ENCODE measurements at places on chromosomes 12 and 14.
A peak's percentile ranks its signal among the peaks of the same experiment; 100 is the strongest.

DNA sequence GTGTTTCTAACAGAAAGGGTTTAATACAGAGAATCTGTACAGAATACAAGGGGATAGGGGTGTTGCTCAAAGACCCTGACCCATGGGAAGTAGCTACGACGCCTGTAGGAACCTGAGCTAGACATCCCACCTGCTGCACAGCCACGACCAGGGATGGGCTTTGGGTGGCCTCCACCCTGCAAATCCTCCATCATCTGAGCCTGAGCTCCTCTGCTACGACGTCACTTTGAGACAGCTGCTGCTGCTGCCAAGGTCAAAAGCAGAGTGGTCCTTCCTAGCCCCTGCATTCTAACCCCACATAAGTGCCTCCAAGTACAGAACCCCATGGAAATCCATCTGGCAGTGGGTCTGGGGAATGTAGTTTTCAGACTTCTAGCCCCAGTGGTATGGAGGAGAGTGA, 43.8 kb downstream of the JAG2 start:
- no peak for DNase-seq

GRCh38 chr14:93430315-93431035, at the start of gene UNC79:
TSS of gene UNC79 (plus strand) at chr14:93430939. CDS start at chr14:93431030, 91 bp downstream.
- DNase-seq = peak; percentile 91

- DNase-seq = no peak
Observed at GRCh38 chr14:29085546-29085945, 319.0 kb downstream of the FOXG1 start.

- DNase-seq = no peak
Observed at GRCh38 chr14:24630087-24630871, 3.7 kb downstream of the GZMB start.

DNA sequence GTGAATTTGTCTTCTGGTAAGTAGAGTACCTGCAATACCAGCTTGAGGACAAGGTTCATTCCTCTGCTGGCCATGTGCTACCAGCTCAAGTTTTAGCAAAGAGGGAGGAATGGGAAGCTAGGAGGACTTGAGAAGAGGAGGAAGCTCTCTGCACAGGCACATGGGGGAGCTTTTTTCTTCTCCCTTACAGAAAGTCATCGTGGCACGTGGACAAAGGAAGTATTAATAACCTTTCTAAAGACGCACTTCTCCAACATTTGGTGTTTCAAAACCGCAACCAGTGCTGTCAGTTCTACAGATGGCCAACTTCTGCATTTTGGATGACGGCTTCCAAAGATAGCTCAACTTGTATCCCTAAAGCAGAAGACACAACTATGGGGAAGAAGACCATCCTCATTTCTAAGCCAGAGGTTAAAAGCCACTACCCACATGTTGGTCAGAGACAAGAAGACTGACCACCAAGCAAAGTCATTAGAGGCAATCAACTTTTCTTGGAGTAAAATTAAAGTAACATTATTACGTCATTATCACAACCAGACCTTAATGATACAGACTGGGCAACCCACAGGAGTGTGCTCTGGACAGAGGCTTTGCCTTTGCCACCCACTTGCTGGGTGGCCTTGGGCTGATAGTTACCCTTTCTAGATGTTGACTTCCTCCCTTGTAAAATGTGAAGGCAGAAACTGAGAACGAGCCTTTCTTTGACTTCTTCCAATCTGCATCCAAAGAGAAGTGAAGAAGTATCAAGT, 12.3 kb upstream of the TMED10 start:
- no peak for DNase-seq

- DNase-seq = no peak
Observed at GRCh38 chr12:122130150-122130549, 43.9 kb downstream of the IL31 start.

- no peak for DNase-seq
Observed at GRCh38 chr14:51595881-51596455, 55.7 kb upstream of the FRMD6 start.

DNA sequence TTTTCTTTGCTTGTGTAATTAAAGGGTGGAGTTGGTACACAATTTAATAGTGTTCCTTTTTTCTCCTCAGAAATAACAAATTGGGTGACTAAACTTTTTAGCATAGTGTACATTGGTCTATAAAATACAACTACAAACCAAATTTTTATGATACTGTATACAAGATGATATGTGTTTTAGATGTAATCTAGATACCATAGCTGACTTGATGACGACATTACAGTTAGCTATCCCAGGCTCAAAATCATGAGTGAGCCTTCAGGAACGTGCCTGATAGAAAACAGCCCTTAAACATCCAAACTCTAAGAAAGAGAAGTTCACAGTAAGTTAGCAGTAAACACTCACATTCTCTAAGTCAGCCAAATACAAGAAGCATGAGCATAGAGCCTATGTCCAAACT, 99.0 kb upstream of the SSTR1 start:
- no peak for DNase-seq

DNA sequence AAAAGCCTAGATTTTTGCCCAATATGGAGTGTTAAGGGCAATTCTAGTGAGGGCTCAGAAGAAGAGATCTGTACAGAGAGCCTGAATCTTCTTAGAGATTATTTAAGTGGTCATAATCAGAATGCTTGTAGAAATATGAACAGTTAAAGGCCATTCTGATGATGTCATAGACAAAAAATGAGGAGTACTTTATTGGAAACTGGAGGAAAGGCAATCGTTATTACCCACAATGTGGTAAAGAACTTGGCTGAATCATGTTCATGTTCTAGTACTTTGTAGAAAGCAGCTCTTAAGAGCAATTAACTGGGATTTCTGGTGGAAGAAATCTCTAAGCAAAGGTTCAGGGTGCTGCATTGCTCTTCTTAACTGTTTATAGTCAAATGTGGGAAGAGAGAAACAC, 36.4 kb upstream of the SYT10 start:
- no peak for DNase-seq

DNA sequence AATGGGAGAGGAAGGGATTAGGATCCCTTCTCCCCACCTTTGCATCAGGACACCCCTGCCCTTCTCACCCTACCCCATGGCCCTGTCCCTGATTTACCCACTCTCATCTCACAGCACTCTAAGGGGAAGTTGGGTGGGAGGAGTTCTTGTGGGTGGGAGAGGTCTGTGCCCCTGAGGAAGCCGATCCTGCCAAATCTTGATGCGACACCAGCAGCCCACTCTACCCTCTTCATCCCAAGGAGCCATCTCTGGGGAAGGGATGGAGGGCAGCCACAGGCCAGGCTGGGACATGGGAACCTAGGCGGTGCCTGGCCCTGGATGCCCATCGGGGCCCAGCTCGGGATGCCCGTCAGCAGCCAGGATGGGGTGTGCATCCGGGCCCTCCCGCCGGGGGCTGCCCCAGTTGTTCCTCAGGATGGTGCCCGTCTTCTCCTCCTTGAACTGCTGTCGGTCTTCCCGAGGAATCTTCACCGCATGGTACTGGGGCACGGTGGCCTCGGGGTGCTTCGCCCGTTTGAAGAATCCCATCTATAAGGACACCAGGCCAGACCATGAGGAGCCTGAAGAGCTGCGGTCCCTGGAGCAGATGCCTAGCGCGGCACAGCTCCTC, 22.8 kb downstream of the ITGA7 start:
- DNase-seq = no peak

DNA sequence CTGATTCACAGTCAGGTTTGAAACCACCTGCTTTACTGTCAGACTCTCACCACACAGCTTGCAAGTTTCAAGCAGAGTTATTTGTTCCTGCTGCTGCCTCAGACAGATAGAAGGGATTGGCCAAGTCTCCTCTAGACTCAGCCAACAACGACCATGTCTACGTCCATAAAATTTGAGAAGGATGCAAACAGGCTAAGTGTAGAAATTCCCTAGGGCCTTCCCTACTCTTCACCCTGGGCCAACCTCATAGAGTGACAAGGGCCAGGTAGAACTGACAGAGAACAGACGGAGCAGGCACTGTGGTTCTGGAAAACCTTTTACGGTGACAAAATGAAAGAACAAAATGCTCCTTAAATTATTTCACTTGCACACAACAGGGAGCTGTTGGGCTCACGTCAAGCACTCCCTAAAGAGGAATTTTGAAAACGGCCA, 39.5 kb downstream of the CLIP1 start:
- DNase-seq = no peak

GRCh38 chr12:88969127-88969526, 383.2 kb downstream of the DUSP6 start:
- no peak for DNase-seq

DNA sequence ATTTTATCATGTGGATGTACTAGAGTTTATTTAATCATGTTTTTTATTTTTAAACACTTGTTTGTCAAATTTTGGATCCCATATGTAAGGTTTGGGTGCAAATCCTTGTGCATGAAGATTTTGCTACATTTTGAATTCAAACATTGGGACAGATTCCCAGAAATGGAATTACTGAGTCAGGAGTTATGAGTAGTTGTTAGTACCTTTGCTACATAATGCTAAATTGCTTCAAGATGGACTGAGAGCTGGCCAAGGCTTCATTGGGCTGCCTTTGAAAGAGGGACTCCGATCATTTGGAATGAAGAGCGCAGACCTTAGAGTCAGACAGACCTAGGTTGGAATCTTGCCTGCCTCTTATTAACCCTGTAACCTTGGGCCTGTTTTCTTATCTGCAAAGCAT, 154.9 kb upstream of the PWP1 start:
- no peak for DNase-seq

- no peak for DNase-seq
Observed at GRCh38 chr12:27960821-27961220, 11.7 kb downstream of the PTHLH start.

GRCh38 chr14:101916816-101917412, 47.5 kb upstream of the DYNC1H1 start:
- no peak for DNase-seq

DNA sequence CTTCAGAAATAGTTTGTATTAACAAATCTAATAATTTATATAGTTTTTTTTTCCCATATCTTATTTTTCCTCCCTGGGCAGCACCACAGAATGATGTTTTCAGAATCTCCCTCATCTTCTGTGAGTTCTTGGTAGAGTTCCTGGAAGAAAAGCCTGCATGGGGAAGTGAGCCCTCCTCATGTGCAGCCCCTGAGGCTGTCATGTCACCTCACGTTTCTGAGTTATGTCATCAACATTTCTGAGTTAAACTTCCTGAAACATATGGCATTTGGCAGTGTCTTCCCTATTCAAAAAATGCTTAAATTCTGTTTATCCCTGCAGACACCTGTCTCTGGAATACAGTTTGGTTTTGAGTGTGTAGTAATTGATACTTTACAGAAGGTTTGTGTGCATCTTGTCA, 979.0 kb downstream of the TMEM121 start:
- DNase-seq = no peak

DNA sequence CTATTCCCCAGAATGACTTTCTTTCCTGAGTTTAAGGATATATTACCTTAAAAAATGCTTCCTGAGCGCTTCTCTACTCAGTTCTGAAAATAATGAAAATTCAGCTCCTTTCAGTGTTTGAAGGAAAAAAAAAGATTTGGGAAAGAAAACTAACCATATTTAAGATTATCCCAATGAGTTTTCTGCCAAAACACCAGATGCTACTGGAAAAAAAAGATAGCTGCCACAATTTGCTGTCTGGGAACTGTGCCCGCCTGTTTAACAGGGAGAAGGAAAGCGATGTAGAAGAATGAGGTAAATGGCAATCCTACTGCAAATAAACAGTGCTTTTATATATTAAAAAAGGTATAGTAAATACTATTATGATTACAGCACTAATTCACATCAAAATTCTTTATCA, 367.6 kb upstream of the PRICKLE1 start:
- no peak for DNase-seq

DNA sequence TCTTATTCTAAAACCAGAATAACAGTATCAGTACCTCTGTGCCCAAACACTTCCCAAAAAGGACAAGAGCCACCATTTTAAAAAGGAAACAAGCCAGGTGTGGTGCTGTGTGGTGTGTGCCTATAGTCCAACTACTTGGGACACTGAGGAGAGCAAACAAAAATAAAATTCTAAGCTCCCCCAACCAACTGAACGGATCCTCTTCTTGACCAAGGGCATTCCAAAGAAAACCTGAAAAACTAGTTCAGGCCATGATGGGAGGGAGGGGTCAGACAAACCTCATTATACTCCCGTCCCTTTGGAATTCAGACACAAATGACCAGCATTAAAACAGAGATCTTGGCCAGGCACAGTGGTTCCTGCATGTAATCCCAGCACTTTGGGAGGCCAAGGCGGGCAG, 20.5 kb downstream of the SLC11A2 start:
- no peak for DNase-seq

- no peak for DNase-seq
Observed at GRCh38 chr12:19398376-19399363, 40.6 kb upstream of the AEBP2 start.

DNA sequence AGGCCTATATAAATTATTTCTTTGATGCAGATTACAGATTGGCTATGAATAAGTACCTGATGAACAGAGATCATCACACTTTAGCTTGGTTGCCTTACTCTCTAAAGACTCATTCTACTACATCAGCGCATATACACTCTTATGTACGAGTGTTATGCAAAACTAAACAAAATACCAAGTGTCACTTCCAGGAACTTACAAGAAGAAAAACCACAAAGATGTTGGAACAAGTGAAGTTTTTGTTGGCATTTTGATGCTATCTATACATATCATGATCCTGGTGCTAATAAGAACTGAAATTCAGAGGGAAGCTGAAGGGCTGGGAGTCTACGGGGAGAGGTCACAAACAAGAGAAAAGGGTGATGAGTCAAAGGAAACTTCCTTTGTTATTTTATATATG, 47.9 kb upstream of the CERS5 start:
- DNase-seq = no peak

DNA sequence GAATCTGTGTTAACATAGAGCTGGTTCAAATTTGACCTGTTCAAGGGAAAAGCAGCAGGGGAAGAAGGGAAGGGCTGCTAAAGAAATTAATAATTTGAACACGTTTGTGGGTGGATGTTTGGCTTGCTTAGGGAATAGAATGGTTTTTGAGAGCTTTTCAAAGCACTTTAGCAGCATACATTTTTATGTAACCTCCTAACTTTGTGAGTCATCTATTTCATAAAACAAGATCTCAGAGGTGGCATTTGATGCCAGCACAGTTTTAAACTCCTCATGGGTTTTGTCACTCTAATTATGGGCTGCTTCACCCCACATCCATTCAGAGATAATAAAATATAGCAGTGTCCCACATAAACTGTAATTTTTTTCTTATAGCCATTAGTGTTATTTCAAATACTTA, 143.8 kb downstream of the ACSS3 start:
- no peak for DNase-seq

DNA sequence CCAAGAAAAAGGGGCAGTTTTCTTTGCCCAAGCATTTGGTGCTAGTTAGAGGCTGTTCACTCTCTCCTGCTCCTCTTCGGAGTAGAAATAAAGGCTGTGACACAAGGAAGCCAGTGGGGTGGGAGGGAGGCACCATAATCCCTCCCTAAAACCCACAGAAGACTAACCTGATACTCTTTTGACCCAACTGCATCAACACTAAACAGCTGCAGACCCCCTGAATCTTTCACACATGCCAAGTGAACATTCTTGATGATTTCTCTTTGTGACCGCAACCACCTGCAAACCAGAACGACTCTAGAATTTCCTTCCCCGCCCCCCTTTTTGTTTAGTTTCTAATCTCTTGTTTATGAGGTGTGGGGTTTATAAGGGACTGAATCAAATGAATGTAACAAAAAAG, 175.8 kb upstream of the BCL2L14 start:
- no peak for DNase-seq
